ENCODE measurements at places on chromosomes 12 and 14.

DNA sequence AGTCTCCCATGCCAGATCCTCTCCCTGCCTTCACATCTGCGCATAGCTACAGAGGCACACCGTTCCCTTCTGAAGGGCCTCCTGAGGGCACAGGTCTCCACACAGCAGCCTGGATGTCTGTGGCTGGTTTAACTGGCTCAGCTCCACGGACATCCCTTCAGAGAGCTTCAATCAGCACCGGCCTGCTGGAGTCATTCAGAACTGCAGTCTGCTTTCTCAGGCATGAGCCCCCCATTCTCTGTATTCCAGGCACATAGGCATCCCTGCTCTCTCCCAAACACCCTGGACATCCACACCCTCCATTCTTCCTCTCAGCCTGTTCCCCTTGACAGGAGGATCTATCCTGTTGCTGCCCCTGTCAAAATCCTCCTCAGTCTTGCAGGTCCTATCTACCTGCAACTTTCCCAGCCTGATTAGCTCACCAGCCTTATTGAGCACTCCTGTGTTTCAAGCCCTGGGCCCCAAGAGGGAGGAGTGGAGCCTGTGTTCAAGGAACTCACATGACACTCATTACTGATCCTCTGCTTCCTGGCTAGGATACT is 2.9 kb upstream of the DHRS2 start:
- peak; percentile 5 for DNase-seq

DNA sequence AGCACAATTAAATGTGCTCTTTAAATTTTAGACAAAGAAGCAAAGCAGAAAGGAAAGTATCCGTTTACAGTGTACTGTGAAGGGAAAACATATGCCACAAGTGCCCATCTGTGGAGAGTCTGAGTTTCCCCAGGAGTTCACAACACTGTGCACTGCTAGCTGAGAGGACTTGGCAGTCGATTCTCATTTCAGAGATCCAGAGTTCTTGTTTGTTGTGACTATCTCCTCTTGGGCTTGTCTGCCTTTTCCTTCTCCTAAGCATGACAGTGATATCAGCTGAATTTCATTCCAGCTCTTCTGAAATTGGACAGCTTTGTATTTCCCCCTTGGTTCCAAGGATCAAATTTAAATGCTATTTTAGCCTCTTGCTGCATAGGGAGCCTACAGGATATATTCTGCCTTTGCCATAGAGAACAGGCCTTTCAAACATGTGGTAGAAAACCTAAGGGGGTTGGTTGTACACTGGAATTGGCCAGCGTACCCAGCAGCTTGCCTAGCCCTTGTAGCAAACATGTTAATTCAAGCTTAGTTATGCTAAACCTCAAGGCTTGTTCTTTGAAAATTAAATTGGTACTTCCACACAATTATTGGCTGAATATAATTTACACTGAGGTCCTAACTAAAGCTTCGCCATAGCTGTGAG is 259.2 kb upstream of the NOVA1 start:
- DNase-seq, result no peak

DNA sequence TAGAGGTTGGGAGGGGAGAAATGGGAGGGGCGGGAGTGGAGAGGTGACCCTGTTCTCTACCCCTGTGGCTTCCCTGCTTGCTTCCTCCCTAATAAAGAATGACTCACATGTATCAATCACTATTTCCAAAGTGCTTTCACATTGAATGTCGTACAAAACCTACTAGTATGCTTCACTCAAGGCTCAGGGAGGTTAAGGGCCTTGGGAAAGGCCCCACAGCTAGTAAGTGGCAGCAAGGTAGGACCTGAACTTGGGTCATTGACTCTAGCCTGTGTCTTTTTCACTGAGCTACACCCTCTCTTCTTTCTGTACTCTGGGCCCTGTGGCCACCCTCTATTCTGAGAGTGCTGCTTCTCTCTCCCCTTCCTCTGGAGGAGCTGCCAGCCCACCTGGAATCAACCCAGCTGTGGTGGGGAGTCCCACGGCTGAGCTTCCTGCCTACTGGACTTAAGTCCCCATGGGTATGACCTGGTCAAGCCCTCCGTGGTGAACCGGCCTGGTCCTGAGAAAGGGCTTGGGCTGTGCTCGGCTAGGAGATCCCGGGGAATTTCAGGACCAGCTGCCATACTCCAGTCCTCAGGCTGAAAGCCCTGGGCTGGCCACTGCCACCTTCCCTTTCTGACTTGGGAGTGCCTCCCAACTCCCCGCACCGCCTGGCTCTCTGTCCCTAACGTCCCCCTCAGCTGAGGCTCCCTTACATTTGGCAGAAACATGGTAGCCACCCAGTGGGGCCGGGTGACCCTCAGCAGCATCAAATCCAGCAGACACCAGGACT is 13.0 kb downstream of the SLC48A1 start:
- DNase-seq, result no peak

- DNase-seq, result no peak
These were observed 65.5 kb downstream of the PELI2 start for GRCh38 chr14:56183631-56184157.

DNA sequence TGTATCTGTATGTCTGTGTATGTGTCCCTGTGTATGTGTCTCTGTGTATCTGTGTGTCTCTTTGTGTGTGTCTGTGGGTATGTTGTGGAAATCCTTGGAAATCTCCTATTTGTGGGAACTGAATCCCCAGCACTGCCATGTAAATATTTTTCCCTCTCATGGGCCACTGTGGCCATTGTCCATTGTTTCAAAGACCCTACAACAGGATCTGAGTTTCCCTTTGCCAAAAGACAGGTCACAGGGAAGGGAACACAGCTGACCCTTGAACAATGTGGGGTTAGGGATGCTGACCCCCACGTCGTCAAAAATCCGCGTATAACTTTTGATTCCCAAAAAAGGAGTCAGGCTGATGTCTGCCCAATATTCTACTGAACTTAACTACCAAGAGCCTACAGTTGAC is 22.5 kb upstream of the BCL2L14 start:
- no peak for DNase-seq
